ENCODE measurements at places on chromosomes 12 and 14.

GRCh38 chr12:3342051-3342450 is 149.0 kb upstream of the PRMT8 start:
- DNase-seq = peak; percentile 22

GRCh38 chr14:102496958-102497744 is 12.4 kb downstream of the ANKRD9 start:
- DNase-seq = no peak

GRCh38 chr12:6735448-6736191 is 11.8 kb downstream of the COPS7A start:
- peak; percentile 35 for DNase-seq

GRCh38 chr12:66033151-66033550 is 97.4 kb downstream of the LLPH start:
- no peak for DNase-seq

DNA sequence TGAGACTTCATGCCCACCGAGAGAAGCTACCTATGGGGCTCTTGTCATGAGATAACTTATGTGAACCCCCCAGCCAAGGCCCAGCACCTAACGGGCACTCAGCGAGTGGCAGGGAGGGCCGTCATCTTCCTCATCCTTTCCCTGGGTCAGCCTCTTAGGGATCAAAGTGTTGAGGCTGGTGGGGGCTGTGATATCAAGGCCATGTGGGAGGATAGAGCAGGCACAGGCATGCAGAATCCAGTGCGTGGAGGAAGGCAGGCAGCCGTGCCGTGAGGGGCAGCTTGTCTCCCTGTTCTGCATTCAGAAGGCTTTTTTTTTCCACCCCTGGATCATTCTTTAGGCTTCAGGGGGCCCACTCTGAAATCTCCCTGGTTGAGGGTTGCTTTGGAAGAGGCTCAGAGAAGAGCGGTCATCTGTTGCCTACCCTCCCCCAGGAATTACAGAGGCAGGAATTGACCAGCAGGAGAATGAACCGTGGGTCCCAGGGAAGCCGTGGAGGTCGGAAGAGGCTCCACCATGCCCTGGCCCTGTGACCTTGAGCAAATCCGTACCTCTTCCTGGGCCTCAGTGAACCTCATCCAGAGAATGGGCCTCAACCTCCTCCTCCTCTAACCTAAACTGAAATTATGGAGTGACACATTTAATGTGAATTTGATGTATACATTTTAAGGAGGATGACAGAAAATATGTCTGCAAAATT is 62.8 kb downstream of the BEGAIN start:
- no peak for DNase-seq

- no peak for DNase-seq
Measured at GRCh38 chr12:94001691-94002090, 146.7 kb upstream of the PLXNC1 start.

DNA sequence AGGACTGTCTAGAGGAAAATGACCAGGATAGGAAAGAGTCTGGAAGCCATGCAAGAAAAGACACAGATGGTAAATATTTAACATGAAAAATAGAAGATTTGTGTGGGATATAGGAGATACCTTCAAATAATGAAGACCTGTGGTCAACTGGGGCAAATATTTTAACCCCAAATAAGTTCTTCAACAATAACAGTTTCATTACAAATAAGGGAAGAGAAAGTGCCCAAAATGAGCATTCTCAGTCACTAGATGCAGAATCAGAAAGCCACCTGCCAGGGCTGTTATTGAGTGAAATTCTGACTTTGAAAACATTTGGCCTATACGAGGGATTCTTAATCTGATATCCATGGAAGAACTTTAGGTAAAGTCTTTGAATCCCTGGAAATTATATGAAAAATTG is 231.2 kb upstream of the PLEKHG7 start:
- DNase-seq = no peak

DNA sequence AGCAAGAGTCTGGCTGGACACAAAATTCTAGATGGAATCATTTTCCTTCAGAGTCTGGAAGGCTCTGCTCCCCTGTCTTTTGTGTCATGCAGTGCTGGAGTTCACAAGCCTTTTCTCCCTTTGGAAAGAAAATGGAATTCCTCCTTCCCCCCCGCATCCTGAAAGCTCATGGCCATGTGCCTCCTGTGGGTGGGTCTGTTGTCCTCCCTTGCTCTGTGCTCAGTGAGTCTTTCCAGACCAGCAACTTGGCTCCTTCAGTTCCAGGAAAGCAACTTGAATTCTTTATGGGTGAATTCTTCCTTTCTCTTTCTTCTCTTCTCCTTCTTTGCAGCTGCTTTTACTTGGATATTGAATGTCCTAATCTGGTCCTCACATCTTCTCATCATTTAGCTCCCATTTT is 70.2 kb downstream of the TUNAR start:
- DNase-seq = no peak

GRCh38 chr14:34172550-34173368 is 221.9 kb upstream of the EGLN3 start:
- no peak for DNase-seq

DNA sequence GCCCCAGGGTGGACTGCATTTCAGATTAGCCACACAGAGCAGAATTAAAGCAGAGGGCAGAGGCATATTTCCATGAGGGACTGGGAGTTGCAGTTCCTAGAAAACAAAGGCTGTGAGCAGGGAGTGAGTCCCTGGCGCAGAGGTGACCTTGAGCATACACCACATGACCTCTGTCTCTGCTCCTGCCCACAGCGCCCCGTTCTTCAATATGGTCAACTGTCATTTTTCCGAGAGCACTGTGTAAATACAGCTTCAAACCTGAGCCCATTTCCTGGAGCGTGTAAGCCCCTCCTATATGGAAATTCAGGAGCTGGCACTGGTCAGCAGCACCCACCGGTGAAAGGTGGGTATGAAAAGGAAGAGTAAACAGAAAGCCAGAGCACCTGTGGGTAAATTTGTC is 192.2 kb upstream of the PELI2 start:
- no peak for DNase-seq

DNA sequence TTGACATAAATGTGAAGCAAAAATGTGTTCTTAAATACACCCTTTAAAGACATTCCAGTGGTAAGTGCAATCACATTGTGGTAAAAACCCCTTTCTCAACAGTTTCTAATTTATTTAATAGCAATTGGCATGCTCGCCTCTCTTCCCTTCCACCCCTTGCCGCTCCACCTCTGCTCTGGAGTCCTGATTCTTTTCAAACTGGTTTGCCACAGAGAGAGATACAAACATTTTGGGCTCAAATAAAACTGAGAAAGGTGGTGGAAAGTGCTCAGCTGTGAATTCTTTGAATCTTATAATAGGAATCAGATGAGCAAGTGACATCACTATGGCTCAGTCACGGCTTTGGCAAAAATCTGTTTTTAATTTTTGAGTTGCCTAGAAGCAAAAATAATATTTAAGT is 993.9 kb downstream of the GALC start:
- no peak for DNase-seq

DNA sequence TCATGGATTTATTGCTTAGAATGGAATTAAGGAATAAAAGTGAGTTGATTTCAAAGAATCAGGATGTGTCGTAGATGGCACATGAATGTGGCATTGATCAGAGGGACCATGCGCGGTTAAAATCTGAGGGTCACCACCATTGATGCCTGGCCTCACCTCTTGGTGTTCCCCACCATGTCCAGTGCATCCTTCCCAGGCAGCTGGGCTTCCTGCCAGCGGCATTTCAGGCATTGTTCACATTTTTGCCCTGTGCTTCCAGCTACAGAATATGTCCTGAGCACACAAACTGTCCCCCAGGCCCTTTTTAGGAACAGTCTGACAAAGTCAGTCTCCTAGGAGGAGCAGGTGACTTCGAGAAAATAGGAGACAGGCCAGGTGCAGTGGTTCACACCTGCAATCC is 42.0 kb upstream of the TSPAN9 start:
- DNase-seq = no peak

- DNase-seq = no peak
Measured at GRCh38 chr12:98698603-98699463, 53.7 kb downstream of the APAF1 start.

GRCh38 chr14:31580234-31580633 is 19.0 kb downstream of the NUBPL start:
- no peak for DNase-seq

DNA sequence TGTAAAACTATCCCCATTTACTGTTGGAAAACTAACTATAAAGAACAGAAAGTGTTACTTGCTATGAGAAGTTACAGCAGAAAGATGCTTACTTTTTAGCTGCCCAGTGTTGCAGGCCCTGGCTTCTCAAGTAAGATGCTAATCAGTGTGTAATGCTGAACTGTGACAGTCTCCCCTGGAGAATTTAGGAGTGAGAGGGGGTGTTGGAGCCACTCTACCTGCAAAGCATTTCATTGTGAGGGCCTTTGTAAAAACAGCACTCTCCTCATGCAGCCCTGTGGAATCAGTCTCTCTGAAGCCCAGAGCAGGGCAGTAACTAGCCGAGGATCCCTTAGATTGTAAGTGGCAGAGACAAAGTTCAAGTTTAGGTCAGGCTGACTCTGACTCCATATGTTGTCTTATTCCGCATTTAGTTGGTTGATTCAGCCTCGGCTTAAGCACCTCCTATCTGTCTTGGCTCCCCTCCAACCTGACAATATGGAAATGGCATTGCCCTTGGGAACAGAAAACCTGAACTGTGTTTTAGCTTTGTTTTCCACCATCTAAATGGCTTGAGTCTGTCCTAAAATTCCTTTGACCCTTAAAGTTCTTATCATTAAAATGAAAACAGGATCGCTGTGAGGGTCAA is 141.3 kb downstream of the PRKCH start:
- DNase-seq = no peak

GRCh38 chr12:96571101-96571862 is 81.9 kb downstream of the CFAP54 start:
- no peak for DNase-seq

GRCh38 chr14:61700104-61700886 is 5.0 kb downstream of the HIF1A start:
- DNase-seq = no peak

DNA sequence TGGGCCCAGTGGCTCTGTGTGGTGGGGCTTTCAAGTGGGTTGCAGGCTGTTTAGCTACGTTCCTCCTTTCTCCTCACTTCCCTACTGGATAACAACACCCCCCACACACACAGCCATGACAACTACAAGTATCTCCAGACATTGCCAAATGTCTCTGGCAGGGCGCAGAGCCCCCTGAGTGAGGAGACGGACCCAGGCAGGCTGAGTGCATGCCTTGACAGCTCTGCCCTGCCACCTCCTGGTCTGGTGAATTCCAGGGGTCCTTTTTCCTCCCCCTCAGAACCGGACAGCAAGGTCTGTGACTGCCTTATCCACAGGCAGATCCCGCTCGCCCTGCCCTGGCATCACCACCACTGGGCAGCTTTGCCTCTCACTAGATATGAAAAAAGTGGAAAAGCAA is 276.5 kb downstream of the TMEM132C start:
- DNase-seq = no peak

DNA sequence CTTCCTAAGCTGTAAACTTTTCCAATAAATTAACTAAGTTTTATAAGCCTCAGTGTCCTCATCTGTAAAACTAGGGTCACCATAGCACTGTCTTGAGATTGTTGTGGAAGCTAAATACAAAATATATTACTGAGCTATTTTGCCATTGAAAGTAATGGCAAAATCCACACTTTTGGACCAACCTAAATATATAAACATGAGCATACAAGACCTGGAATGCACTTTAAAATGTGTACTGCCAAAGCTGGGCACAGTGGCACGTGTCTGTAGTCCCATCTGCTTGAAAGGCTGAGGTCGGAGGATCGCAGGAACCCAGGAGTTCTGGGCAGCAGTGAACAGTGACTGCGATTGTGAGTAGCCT is 29.8 kb upstream of the SINHCAF start:
- DNase-seq = no peak

GRCh38 chr14:44297437-44297836 is 209.6 kb downstream of the FSCB start:
- DNase-seq = no peak

GRCh38 chr12:130288206-130288605 is 49.5 kb upstream of the PIWIL1 start:
- no peak for DNase-seq

DNA sequence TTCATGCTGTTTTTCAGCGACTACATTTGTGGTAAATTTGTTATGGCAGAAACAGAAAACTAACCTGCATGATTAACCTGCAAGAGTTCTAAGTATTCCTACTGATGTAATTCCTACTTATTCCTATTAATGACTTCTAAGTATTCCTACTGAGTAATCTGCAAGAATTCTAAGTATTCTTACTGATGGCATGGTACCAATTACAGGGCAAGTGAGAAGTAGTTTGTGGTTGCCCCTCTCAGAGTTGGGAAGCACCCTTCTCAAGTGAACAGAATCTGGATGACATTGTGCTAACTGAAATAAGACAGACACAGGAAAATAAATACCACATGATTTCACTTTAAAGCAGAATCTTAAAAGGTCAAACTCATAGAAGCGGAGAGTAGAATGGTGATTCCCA is 100.9 kb upstream of the CPNE8 start:
- no peak for DNase-seq

DNA sequence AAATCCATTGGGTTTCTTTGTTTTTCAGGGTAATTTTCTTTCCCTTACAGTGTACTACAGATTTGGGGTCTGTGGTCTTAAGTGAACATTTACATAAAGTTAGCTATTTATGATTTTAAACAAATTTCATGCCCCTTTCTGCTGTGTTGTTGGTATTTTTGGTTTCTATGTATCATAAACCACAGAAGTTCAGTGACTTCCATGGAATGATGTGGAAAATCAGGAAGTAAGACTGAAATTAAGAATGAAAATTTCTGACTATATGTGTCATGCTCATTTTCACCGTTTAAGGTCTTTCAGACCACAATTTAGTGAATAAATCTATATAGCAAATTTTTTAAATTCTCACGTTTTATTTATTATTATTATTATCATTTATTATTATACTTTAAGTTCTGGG is 31.7 kb downstream of the ETV6 start:
- DNase-seq = no peak

GRCh38 chr14:101814934-101815333 is 53.4 kb downstream of the PPP2R5C start:
- no peak for DNase-seq

GRCh38 chr12:92421701-92422100 is 276.1 kb upstream of the BTG1 start:
- DNase-seq = peak; percentile 25

DNA sequence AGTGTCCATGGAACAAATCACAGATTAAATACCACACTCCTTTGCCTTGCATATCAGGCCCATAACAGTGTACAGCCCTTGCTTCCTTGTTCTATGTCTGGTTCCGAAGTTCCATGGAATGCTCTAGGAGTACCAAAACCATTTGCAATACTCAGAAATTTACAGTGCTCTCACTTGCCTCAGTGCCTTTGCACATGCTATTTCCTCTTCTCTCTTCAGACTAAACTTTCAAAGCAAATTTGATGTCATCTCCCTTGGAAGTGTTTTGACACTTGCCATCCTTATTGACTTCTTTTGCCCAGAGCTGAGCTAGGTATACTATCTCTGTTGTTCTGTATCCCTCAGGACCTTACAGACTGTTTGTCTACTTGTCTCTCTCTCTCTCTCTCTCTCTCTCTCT is 6.1 kb downstream of the ANO4 start:
- no peak for DNase-seq

GRCh38 chr14:55799508-55800095 is 219.6 kb downstream of the KTN1 start:
- DNase-seq = no peak

GRCh38 chr12:131912518-131913274 is 16.4 kb upstream of the PUS1 start:
- no peak for DNase-seq

GRCh38 chr12:13002301-13003097 is 2.4 kb upstream of the HEBP1 start:
- DNase-seq = no peak
